ENCODE measurements at places on chromosomes 3 and 15. TPM values are rescaled to one million over a fixed set of nuclear protein-coding genes. Genes with fewer than 3 reads are reported as not detected.

- no peak for DNase-seq
Measured at GRCh38 chr3:27326629-27327545, 42.3 kb downstream of the NEK10 start.

GRCh38 chr3:52816199-52816598, 14.3 kb downstream of the ITIH4 start:
- no peak for DNase-seq

DNA sequence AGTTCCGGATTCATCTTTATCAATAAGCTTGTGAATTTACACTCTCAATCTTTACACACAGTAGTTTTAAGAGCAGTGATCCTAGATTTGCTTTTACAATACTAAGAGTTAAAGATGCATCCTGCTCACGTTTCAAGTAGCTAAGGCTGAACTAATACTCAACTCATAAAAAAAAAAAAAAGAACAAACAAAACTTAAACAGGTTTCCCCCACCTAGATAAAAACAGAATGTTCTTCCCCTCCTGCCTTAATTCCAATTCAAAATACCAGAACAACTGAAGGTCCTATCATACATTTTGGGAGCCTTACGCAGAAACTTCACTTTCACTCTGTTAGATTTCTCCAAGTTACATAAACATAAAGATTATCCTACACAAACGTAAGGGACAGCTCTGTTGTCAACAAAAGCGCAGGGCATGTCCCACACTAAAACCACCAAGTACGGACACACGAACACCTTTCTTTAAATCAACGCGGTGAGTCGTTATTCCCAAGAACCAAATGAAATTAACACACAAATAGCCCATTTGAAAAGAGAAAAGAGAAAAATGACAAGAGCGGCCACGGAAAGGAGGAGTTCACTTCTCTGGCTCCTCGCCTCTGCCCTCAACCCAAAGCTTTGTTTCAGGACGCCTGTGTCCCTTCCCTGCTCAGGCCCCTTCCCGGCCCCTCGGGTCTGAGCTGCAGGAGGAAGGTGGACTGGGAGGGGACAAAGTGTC, 941 bp downstream of the CBLB start:
- DNase-seq: no peak

- no peak for DNase-seq
Measured at GRCh38 chr3:128197855-128198254, 44.6 kb downstream of the EEFSEC start.

GRCh38 chr3:149819432-149819831, 6.4 kb downstream of the RNF13 start:
- DNase-seq: no peak

- DNase-seq: no peak
Measured at GRCh38 chr3:124792341-124793040, 62.2 kb downstream of the UMPS start.

GRCh38 chr3:52539010-52539653, 2.7 kb downstream of the UQCC5 start:
- DNase-seq: no peak

- DNase-seq: no peak
Measured at GRCh38 chr3:197889204-197889930, 60.6 kb upstream of the RPL35A start.

DNA sequence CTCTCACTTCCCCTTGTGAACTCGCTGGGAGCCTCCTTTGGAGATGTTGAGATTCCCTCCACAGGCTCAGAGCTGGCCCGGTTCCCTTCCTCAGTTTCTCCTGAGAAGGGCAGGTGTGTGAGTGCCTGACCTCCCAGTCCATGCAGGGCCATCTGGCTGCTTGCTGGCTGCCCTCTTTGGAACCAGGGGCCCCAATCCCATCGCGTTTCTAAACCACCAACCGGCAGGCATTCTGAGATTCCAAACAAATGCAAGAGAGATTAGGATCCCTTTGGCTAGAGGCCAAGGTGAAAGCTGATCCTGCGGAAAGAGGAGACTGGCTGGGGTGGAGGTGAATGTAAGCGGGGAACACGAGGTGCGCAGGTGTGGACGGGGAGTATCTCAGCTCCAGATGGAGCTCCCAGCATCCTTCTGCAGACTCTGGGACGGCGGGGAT, 2.9 kb upstream of the PRRT3 start:
- DNase-seq: no peak

DNA sequence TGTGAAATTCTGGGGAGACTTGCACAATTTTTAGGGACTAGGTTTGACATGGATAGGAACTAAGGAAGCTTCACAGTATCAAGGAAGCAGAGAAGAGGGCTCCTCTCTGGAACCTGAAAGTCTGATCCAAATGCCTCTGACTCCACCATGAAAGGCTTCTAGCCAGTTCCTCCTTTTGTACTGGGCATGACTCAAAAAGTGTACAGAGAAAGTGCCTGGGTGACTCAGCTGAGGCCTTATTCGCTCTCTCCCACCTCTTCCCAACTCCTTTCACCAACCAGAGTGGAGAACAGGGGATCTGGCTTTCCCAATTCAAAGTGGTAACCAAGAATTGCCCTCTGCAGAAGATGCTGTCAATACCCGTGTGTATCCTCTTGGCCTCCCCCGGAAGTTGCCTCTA, 342.9 kb upstream of the PROK2 start:
- DNase-seq: no peak

DNA sequence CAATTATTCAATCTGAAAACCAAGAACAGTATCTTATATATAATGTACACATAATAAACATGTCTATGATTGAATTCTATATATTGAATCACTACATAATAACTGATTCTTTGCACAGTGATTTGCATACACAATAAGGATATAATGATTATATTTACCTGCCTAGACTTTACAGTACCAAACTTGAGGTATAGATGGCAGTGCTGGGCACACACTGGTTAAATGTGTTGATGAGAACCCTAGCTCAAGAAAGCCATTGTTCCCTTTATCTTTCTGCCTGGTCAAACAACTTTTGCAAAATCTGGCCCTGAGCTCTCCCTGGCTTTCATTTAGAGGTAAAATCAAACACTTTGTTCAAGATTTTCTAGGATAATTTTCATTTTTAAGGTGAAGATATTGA, 697.7 kb downstream of the TUSC7 start:
- DNase-seq: no peak

- peak; percentile 88 for DNase-seq
Measured at GRCh38 chr15:45454814-45455213, 67.7 kb downstream of the SLC30A4 start.

DNA sequence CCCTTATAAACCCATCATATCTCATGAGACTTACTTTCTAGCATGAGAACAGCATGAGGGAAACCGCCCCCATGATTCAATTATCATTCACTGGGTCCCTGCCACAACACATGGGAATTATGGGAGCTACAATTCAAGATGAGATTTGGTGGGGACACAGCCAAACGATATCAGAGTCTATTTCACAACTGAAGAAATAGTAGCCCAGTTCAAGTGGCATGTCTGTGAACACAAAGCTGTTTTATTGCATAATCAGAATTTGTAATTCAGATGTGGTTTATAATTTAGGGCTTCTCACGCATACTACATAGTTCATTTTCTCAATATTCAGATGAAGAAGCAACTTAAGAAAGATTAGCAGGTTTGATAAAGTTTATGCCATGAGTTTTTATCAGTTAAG, 1188.0 kb upstream of the ALCAM start:
- no peak for DNase-seq

GRCh38 chr3:23183731-23184130, 19.4 kb upstream of the UBE2E2 start:
- DNase-seq: no peak

GRCh38 chr3:81958972-81959640, 197.7 kb upstream of the GBE1 start:
- no peak for DNase-seq

GRCh38 chr3:55682461-55682860, 195.4 kb upstream of the WNT5A start:
- no peak for DNase-seq

GRCh38 chr3:148005456-148005855, 596.3 kb downstream of the ZIC1 start:
- DNase-seq: no peak

DNA sequence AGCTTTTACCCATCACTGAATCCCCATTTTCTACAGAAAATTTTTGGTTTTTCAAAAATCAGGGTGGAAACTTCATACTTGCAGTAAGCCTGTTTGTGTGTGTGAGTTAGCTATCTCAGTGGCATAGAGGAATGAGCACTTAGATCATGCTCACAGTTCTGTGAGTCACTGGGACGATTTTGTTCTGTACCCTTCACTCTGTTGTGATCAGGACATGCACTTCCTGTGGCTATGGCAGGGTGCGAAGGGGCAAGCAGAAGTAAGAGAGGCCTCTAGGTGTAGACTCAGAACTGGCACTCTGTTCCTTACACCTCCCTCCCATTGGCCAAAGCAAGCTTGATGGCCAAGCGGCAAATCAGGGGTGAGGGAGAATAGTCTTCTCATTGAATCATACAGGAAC, 11.6 kb downstream of the NIPA2 start:
- no peak for DNase-seq

- DNase-seq: no peak
Measured at GRCh38 chr3:120170223-120170622, 76.0 kb upstream of the GSK3B start.

DNA sequence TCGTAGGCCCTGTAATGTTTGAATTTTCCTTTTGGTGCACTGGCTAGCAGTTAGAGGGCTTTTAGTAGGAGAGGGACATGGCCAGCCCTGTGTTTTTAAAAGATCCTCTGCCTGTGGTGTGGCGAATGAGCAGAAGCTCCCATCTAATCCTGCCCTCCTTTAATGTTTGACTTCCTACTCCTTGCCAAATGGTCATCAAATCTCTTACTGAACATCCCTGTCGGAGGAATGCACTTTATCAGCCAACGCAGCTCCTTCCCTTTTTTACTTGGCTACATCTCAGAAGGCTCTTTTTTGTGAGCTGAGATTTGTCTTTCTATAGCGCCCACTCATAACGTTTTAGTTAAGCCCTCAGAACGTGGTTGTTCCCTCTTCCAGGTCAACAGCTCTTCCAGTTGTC, 44.8 kb downstream of the MAP2K5 start:
- no peak for DNase-seq

DNA sequence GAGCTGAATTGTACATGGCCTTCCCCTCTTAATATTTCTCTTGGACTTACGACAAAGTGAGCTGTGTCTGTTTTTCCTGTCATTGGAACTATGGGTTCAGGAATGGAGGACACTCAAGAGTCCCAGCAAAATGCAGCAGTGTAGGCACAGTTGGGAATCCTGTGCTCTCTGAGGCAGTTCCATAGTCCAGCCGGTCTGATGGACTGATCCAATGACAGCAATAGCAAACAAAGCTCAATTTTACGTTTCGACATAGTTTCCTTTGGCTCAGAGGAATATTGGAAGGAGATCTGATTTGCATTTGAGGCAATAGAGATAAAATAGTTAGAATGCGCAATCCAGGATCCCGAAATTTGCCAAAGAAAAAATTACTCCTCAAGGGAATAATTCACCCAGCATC, 276.9 kb upstream of the CNTN3 start:
- no peak for DNase-seq

DNA sequence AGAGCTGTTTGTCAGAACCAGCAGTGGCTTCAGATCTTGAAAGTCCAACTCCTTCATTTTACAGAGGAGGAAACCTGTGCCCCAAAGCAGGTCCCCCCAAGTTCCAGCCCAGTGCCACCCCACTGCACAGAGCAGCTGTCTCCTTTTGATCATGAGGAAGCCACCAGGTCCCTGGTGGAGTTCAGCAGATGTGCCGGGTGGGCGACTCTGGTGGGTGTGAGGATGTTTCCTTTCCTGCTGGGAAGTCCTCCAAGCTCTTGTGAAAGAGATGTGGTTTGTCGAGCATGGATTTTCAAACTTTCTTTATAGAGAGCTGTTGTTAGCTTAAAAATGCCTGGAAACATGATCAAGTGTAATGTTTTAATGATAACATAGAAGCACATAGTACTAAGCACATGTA, 52.0 kb downstream of the SMAD3 start:
- peak; percentile 66 for DNase-seq

DNA sequence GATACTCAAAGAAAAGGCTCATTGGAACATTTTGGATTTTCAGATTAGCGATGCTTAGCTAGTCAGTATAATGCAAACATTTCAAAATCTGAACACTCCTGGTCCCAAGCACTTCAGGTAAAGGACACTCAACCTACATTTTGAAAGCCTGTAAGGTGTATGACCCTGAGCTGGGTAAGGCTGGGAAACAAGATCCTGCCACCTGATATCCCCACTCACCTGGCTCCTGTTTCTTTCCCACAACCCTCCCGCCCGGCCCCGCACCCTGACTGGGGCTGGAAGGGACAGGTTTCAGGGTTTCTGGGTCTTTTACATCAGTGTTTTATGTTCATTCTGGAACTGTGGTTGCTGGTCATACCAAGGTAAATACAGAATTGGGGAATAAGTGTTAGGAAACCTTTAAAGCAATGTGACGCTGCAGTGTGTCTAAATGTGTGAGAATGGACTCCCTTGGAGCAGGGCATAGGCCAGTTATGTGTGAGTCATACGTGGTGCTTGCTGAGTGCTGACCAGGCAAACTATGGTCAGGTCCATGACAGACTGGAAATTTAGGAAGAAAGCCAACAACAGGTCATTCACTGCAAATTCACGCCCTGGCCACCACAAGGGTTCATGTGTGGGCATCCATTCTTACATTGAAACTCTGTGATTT, 22.9 kb downstream of the CTXND1 start:
- DNase-seq: no peak

DNA sequence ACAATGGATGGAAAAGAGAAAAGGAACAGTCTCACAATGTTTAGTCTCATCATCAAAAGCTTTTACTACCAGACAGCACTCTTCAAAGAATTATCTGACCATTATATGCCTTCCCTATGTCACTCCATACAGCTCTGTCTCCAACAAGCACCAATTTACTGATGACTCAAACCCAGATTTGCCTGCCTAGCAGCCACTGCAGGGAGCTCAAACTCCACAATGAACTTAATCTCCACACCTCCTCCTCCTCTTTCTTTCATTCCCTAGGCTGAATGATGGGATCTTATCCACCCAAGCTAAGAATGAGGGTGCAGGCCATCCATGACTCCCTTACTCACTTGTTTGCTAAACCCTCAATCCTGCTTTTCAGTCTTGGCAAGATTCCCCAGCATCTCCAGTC, 45.5 kb downstream of the NBEAL2 start:
- no peak for DNase-seq

GRCh38 chr3:16402451-16402850, 111.0 kb downstream of the RFTN1 start:
- no peak for DNase-seq

GRCh38 chr15:75751891-75752290, 39.2 kb upstream of the CSPG4 start:
- no peak for DNase-seq

The STRIT1 gene
- total RNA-seq: not detected

The GOLGA6L9 gene
- total RNA-seq: 1.3 TPM

The EXOSC7 gene
- total RNA-seq: 30.8 TPM

The MUSTN1 gene
- total RNA-seq: 78.5 TPM

The OSBPL10 gene
- 29.7 TPM for total RNA-seq

The FETUB gene
- total RNA-seq: 0.90 TPM

The DLL4 gene
- total RNA-seq: 9.8 TPM

The PSTPIP1 gene
- 12.9 TPM for total RNA-seq

The ZNF774 gene
- total RNA-seq: 3.5 TPM

The GOLGA6D gene
- not detected for total RNA-seq

The PP2D1 gene
- not detected for total RNA-seq

The LMAN1L gene
- total RNA-seq: not detected

The XIRP1 gene
- total RNA-seq: 7.1 TPM

The SNURF gene
- total RNA-seq: 12.0 TPM

All from posterior vena cava (tissue), 2 donors.